ENCODE measurements at places on chromosomes 2 and 18.
A peak's percentile ranks its signal among the peaks of the same experiment; 100 is the strongest.

DNA sequence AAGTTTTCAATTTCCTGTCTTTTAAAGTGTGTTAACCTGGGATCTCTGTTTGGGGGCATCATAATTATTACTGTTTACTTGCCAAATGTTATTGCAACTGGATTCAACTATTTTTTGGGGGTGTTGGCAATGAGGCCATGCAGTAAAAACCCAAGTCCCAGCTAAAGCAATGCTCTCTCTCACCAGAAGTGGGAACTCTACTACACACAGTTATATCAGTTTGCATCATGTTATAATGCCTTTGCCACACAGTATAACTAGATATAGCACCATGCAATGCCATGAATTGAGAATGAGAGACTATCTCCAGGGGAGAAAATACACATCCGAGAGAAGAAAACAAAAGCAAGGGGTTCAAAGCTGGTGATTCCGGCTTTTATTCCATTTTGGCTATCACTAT lies 79.0 kb downstream of the GCA start:
- no peak for DNase-seq

- DNase-seq, result no peak
These were observed 1506.6 kb downstream of the LRP1B start for GRCh38 chr2:140624200-140624599.

DNA sequence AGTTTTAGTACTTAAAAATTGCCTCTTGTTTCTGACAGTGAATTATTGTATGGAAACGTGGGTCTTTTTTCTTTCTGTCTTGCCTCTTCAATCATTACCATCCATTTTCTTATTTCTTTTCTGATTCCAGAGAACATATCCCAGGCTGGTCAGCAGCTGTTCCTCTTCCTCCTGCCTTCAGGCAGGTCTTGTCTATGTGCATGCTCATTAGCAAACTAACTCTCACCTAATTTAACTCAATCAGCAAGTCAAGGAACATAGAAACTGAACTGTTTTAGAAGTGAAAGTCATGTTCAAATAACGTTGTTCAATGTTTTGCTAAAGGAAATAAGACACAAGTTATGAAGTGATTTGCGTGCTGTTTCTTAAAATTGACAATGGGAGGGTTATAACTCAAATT lies 241.5 kb downstream of the PTGR3 start:
- DNase-seq, result no peak

- DNase-seq, result no peak
These were observed 226.2 kb downstream of the TPGS2 start for GRCh38 chr18:36602620-36603019.

DNA sequence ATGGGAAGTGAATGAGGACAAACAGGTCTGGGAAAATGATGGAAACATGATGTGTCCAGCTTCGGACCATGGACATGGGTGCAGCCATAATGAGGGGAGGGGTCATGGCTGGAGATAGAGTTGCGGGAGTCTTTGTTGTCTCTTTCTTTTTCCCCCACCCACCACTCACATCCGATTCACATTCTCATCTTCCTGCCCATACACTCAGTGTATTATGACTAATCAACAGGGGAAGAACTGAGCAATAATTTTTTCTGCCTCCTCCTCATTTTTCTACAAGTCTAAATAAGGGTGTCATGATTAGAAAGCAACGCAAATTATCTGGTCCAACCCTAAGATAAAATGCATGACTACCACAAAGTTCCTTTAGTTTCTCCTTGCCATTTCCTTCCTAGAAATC lies 5.7 kb upstream of the SERPINB2 start:
- DNase-seq, result peak; percentile 70

DNA sequence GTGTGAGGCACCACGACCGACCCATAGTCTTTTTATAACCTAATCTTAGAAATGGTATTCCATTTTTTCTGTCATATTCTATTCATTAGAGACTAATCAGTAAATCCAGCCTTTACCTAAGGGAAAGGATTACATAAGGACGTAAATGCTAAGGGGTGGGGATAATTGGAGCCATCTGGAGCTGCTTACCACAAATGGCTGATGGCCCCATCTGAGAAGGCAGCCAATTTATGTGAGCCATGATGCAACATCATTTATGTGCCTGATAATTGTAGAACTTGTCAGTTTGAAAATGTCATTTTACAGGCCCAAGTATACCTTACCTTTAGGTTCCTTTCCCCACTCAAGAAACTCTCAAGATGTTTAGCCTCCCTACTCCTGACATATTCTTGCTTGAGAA lies 44.0 kb downstream of the ARHGEF33 start:
- DNase-seq, result peak; percentile 78

DNA sequence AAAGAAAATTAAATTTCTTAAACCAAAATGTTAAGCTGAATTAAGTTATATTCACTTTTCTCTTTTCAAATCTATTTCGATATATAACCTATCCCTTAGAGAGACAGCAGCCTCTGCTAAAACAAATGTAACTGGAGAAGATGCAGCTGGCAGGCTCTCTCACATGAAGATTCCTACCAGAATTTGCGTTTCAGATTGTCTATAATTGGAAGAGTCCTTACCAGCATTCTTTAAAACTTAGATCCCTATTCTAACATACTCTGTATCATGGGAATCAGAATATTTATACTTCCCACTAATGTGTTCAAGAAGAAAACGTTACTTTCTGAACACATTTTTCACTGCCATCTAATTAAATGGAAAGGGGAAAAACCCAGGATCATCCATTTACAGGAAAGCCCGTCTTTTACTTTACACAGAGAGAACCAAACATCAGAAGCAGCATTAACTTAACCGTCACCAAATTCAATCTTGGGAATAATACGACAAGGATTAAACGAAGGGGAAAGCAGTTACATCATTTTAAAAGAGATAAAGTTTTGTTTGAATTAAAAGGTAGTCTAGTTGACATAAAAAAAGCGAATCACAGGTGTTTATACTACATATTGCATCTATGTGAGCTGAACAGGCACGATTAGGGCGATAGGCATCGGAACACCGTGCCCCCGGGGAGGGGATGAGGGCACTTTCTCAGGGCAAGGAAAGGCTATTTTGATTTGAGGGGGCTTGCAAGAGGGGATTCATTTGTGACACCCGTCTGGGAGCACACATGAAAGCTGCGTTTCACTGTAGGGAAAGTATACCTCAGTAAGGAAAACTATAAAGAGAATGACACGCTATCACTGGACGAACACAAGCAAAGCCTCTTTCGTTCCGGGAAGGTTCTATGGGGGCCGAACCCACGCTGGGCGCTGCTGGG lies 1.3 kb downstream of the PTPN2 start:
- no peak for DNase-seq

- DNase-seq, result no peak
These were observed 164.8 kb upstream of the KLHL14 start for GRCh38 chr18:32937597-32937996.

DNA sequence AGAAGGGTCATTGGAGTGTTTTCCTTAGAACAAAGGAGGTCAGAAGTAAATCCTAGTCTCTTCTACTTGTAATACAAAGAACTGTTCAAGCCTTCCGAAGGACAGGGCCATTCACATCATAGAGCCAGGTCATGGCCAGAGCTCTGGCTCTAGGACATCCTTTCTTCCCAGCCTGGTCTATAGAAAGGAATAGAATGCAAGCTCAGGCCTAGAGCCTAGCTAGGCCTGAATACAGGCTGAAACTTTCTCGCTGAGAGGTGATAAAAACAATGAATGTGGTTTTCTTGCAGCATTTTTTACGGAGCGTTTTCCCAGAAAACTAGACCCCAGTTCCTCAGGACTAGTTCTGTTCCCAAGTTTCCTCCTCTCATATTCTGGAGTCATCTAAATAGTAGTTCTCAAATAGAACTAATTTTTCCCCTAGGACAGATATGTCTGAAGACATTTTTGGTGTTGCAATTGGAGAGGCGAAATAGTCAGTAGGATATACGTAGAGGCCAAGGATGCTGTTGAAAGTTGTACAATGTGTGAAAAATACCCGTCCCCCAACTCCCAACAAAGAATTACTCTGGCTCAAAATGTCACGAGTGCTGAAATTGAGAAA lies 6.8 kb downstream of the UGT1A6 start:
- DNase-seq, result no peak

DNA sequence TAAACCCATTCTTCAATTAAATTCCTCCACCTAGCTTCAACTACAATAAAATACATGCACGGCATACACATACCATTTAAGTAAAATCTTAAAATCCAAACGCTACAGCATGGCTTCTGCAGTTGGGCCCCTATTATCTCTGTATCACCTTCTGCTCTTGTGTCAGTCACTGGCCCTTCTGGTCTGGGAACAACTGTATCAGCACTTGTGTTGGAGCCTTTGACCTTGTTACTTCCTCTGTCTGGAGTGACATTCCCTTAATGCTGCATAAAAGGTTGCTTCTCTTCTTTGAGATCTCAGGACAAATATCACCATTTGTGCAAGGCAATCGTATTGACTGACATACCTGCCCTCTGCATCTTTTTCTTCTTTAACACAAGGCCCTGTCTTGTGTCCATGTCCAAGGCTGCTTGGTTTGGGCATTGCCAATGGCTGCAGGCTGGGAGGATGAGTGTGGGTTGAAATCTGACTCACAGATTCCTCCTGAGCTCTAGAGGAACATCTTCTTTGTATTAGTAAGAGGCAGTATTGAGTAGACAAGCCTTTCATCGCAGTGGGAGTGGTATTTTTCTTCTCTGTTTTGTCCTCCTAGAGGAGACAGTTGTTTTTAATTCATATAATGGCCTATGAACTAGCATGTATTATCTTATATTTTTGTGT lies 267.8 kb upstream of the TRIB2 start:
- peak; percentile 51 for DNase-seq

GRCh38 chr2:132729522-132729921 lies 59.5 kb upstream of the LYPD1 start:
- DNase-seq, result no peak

- DNase-seq, result no peak
These were observed 90.0 kb upstream of the NYAP2 start for GRCh38 chr2:225309516-225309915.

- DNase-seq, result peak; percentile 22
These were observed 115.7 kb downstream of the ZNF385B start for GRCh38 chr2:179745635-179746256.

- DNase-seq, result no peak
These were observed 283.8 kb upstream of the LYPD1 start for GRCh38 chr2:132953771-132954170.

GRCh38 chr18:22391407-22392345 lies 26.0 kb downstream of the CTAGE1 start:
- DNase-seq, result peak; percentile 92

- no peak for DNase-seq
These were observed 15.8 kb downstream of the KHK start for GRCh38 chr2:27102329-27102728.

- no peak for DNase-seq
These were observed 638.5 kb downstream of the CNTNAP5 start for GRCh38 chr2:124663645-124663997.

DNA sequence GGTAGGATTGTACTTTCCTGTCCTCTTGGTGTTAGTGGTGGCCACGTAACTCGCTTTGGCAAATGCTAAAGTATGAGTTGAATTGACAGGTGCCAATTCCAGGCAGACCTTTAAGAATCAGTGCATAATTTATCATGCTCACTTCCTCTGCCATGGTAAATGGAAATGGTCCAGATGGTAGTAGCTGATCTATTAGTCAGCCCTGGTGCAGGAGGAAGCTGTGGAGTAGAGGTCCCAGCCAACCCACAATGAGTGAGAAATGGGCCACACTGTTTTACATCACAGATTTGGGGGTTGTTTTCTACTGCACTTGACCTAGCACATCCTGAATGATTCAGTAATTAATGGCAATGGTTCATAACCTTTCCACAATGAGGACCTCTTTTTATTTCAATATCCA lies 104.4 kb downstream of the RGPD3 start:
- DNase-seq, result peak; percentile 33

- no peak for DNase-seq
These were observed 48.5 kb downstream of the DGKD start for GRCh38 chr2:233402789-233403188.

- no peak for DNase-seq
These were observed 60.5 kb downstream of the NDUFA10 start for GRCh38 chr2:239964399-239965185.

DNA sequence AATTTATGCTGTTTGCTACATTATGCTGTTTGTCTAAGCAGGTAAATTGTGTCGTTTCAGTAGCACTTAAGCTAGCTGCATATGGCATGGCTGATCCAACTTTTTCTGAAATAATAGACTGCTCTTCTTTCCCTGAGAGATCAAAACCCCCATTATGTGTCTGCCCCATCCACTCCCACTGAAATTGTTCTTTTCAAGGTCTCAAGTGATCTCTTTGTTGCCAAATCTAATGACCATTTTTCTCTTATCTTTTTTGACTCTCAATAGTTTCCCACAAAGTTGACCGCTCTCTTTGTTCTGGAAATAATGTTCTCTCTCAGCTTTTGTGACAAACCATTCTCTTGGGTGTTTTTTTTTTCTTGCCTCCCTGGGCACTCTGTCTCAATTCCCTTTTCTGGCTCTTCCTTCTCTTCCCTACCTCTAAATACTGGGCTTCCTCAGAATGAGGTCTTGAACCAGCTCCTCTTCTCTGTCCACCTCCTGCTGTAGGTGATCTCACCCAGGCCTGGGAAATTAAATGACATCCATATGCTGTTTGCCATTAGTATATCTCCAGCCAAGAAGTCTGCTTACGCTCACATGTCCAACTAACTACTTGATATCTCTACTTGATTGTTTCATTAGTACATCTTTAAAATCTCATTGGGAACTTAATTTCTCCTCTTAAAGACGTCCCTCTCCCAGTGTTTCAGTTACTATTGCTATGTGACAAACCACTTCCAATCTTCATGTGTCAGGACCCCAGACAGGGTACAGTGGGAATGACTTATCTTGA lies 107.3 kb upstream of the TLK1 start:
- no peak for DNase-seq

- DNase-seq, result peak; percentile 22
These were observed 77.0 kb downstream of the MBD2 start for GRCh38 chr18:54147439-54147838.

DNA sequence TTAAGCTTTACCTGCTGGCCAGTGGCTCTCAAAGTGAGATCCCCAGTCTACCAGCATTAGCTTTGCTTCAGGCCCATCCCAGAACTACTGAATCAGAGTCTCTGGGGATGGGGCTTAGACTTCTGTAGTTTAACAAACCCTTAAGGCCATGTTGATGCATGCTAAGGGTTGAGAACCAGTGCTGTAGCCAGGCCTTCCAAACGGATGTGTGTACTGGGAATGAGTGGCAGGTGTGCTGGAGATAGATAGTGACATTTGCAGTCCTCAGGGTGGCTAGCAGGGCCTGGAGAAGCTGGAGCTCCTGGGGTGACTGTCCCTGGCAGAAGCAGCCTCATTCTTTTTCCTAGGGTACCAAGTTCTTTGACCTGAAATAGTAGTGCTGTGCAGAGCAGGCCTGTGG lies 148.5 kb downstream of the PPP1R1C start:
- no peak for DNase-seq

- DNase-seq, result no peak
These were observed 147.6 kb downstream of the TMEM200C start for GRCh38 chr18:5747678-5748077.

GRCh38 chr2:232350804-232351685 lies 27.5 kb upstream of the ALPP start:
- DNase-seq, result no peak

Measured in fibroblast of skin of right biceps (primary cell).